ENCODE measurements at places on chromosomes 7 and 10. TPM values are rescaled to one million over a fixed set of nuclear protein-coding genes. Genes with fewer than 3 reads are reported as not detected.
A peak's percentile ranks its signal among the peaks of the same experiment; 100 is the strongest.

- no peaks in the 10 kb centered on the region for H3K36me3 ChIP-seq
- DNase-seq: no peak
- H3K27me3 ChIP-seq: no peaks in the 10 kb centered on the region
- no peak overlapping the region for H3K4me3 ChIP-seq
- no peaks in the 10 kb centered on the region for H3K4me1 ChIP-seq
Observed at GRCh38 chr7:26500749-26501352, 209.2 kb downstream of the SNX10 start.

DNA sequence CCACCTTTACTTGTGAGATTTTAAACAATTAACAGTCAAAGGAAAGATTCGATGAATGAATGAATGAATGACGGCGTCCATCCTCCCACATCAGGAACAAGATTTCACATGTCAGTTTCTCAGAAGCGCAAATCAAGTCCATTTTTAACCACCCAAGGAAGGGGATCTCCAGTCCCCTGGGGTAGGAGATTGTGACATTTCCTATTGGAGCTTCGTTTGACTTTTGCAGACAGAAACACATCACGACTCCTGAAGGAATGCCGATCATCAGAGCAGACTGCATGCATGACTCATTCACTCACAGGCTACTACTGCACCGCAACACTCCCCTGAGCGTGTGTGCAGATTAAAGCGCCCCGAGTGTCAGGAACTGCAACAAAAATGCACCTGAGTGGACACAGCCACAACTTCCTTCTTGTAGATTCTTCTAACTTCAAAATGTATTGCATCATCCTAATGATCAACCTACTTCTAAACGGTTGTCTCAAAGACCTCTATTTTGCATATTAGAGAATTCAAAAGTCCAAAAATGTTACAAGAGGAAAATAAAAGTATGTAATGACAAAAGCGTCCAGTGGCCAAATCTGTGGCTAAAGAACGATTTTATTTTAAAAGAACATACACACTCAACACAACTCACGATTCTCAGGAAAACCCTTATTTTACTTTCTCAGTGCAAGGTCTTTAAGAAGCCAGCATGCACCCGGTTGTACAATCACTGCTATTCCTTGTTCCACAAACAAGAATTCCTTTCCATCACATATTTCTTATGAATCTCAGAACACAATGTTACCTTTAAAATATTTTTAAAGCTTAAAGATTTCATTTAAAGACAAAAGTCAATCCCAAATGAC, 172.6 kb downstream of the FAM107B start:
- no peaks in the 10 kb centered on the region for H3K36me3 ChIP-seq
- peak; percentile 55 for DNase-seq
- no peak overlapping the region for H3K27ac ChIP-seq
- H3K27me3 ChIP-seq: no peaks in the 10 kb centered on the region
- H3K4me1 ChIP-seq: peaks cover 19% of the 10 kb centered on the region
- H3K4me3 ChIP-seq: peak overlapping the region; percentile 71

GRCh38 chr7:2093843-2094220, 138.9 kb downstream of the MAD1L1 start:
- DNase-seq: no peak
- no peak overlapping the region for H3K27ac ChIP-seq
- H3K4me1 ChIP-seq: no peaks in the 10 kb centered on the region
- no peak overlapping the region for H3K4me3 ChIP-seq
- no peaks in the 10 kb centered on the region for H3K36me3 ChIP-seq

DNA sequence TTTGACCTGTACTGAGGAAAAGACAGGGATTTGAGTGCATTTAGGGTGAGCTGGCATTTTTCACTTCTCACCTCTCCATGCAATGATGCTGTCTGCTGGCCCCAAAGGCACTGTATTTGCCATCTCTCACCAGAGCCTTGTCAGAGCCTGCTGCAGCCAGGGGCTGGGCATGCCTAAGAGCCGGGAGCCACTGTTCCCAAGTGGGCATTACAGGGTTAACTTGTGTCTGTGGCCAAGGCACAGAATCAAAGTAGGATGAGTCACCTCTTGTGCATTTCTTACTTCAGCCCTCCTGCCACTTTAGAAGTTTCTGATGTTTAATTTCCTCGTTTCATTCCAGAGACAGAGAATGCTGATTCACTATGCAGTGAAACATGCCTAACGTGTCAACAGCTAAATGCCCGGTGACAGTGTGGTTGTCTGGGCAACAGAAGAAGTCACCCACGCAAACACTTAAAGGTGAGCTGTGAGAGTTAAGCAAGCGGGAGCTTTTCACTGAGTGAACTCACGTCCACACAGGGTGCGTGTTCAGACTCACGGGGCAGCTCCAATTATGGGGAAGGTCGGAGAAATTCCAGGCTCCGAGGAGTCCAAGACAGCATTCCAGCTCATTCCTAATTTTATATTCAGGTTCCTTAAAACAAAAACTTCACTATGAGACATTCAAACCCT, 57.1 kb upstream of the IGFBP3 start:
- DNase-seq: no peak
- no peak overlapping the region for H3K4me3 ChIP-seq
- no peaks in the 10 kb centered on the region for H3K27me3 ChIP-seq
- H3K27ac ChIP-seq: peak overlapping the region; percentile 35
- no peaks in the 10 kb centered on the region for H3K4me1 ChIP-seq
- no peaks in the 10 kb centered on the region for H3K36me3 ChIP-seq

DNA sequence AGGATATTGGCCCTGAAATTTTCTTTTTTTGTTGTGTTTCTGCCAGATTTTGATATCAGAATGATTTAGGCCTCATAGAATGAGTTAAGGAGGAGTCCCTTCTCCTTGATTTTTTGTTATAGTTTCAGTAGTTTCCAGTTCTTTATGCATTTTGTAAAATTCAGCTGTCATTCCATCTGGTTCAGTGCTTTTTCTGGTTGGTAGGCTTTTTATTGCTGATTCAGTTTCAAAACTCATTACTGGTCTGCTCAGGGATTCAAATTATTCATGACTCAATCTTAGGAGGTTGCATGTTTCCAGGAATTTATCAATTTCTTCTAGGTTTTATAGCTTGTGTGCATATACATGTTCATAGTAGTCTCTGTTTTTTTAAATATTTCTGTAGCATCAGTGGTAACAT, 10.1 kb upstream of the TMEM196 start:
- H3K4me3 ChIP-seq: no peak overlapping the region
- H3K4me1 ChIP-seq: no peaks in the 10 kb centered on the region
- H3K36me3 ChIP-seq: no peaks in the 10 kb centered on the region
- H3K27ac ChIP-seq: no peak overlapping the region

DNA sequence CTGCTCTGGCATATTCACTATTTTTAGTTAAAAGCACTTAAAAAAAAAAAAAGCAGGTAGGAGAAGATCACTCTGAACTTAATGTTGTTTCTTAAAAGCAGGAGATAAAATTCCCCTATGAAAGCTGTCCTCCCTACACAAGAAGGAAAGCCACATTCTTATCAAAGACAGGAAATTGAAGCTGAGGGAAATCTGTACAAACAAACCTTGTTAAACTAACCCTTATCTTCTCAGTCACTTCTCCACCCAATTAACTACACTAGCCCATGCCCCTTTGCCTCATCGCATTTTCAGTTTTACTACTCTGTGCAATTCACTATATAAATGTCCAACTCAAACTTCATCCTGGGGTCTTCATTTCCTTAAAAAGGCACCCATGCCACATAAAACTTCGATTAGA, 2.7 kb upstream of the CDCA7L start:
- H3K27ac ChIP-seq: no peak overlapping the region
- peaks cover 9% of the 10 kb centered on the region for H3K4me1 ChIP-seq
- H3K27me3 ChIP-seq: no peaks in the 10 kb centered on the region
- no peak for DNase-seq

GRCh38 chr7:96508371-96508770, 186.5 kb upstream of the SLC25A13 start:
- no peaks in the 10 kb centered on the region for H3K27me3 ChIP-seq
- DNase-seq: no peak

- H3K27me3 ChIP-seq: peaks cover 80% of the 10 kb centered on the region
- DNase-seq: no peak
- no peaks in the 10 kb centered on the region for H3K36me3 ChIP-seq
- H3K27ac ChIP-seq: no peak overlapping the region
- H3K4me1 ChIP-seq: no peaks in the 10 kb centered on the region
Observed at GRCh38 chr10:133087045-133087678, 562 bp upstream of the ADGRA1 start.

OR2A7 gene
- 19.1 TPM for total RNA-seq

EGR2 gene
- total RNA-seq: 1.3 TPM

WNT2 gene
- not detected for total RNA-seq

FOXI2 gene
- total RNA-seq: not detected

UCMA gene
- not detected for total RNA-seq

CCDC7 gene
- total RNA-seq: 15.1 TPM

PDK4 gene
- total RNA-seq: 238 TPM
